ENCODE measurements at places on chromosomes 2 and 18.

DNA sequence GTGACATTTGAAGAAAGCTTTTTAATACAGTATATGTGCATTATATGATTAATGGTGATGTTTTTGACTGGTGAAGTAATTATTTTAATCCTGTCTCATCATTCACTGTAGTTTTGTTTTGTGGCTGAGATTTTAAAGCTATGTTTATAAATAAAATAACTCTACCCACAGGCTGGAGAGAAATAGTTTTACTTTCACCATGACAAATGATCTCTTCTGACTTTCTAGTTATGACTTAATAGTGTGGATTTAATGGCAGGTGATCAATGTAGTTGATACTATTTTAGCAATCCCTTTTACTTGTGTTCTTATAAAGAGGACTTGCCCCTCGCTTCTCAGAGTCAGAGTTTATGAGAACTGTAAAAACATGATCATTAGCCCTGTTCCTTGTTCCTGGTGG, 289.5 kb upstream of the SIX3 start:
- no peak for DNase-seq

DNA sequence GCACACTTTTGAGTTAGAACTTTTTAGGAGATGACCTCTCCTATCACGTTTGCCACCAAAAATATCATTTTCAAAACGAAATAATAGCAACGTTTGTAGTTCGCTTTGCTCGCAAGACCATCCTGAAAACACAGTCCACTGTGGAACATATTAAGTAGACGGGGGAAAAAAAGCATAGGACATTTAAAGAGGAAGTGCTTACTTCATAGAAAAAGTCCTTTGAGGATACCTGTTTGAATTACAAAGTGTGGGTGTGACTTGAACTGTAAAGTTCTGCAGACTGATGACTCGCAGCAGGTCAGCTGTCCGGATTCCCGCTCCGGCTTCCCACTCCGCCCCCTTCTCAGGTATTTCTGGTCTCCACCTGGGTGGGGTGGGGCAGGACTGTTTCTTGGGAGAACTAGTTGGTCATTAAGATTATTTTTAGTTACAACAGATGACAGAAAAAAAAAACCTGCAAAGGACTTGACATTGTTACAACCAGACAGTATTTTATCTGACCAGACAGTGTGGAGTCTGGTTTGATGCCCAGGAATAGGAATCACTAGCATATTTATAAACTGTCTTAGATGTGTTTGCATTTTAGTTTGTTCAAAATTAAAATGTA, 13.3 kb downstream of the CNOT11 start:
- no peak for DNase-seq

DNA sequence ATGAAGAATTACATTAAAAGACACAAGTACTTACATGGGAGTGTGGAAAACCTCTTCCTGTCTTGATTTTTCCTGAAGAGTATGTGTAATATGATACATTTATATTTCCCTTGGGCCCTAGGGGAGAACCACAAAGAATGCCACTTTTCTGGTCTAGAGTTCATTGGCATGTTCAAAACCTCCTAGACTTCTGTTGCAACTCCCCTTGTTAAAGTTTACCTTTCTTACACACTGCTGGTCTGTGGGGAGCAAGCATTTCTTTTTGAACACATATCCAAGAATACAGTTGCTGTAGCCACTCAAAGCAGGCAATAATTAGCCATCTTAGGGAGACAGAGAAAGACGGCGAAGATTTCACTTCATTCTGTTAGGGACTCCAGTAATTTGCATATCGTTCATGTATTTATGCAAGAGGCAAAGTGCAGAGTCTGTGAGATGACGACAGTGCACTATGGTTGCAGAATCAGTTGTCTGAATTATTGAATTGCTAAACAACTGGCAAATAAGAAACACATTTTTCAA, 103.5 kb downstream of the NOL4 start:
- no peak for DNase-seq

DNA sequence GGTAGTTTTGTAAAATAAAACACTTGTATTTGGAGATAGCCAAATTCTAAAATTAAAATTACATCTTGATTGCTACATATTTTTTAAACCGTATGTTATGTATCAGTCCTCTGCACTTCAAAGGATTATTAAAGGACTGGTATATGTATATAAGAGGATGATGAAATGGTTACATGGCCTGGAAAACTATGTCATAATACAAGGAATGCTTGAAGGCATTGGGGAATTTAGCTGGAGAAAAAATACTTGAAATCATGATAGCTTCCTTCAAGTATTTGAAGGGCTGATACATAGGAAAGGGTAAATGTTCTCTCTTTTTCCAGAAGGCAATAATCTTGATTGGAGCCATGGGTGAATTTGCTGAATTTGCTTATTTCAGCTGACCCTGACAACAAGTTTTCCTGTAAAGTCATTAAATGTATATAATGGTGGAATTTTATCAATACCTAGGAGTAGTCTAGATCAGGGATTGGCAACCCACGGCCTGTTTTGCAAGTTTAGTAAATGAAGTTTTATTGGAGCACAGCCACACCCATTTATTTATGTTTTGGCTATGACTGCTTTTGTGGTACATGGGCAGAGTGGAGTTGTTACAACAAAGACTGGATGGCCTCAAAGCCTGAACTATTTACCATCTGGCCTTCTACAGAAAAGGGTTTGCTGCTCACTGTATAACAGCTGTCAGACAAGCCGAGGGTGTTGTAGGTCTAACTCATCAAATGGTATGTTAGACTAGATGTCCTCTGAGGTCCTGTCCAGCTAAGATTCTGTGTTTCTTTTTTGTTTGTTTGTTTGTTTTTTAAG, 34.4 kb downstream of the ACYP2 start:
- DNase-seq: no peak

DNA sequence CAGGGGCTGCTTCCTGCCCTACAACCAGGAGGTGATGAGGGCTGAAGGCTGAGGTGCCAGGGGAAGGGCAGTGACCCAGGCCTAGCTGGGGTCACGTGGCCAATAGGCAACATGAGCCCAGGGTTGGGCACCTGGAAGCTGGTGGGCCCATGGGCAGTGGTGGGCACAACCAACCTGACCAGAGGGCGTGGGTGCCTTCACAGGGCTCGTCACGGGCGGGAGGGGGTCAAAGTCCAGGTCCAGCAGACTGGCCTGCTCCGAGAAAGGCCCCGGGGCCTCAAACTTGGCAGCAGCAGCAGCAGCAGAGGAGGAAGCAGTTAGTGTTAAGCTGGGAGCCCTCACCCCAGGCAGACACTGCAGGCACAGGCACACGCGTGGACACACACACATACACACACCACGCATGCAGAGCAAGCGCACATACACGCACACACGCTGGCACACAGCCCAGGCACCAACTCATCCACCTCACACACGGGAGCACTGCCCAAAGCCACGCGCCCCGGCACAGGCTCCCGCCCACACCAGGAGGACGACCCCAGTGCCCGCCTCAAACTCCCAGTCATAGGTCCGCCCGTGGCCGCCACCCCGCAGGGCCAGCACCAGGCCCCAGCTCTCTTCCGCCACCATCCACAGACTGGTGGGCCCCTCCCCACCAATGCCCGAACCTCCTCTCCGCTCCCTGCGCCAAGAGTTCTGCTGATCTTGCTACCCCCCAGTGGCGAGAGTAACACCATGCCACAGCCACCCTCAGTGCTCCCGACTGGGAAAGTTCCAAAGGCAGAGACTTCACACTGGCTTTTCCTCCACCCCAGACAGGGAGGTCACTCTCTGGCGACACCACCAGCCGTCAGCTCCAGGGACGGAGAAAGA, 53.0 kb downstream of the BIN1 start:
- DNase-seq: no peak

- DNase-seq: no peak
These were observed 185.9 kb downstream of the ANAPC1 start for GRCh38 chr2:111698089-111698488.

- DNase-seq: no peak
These were observed 199.0 kb downstream of the LPIN1 start for GRCh38 chr2:11945139-11946126.

DNA sequence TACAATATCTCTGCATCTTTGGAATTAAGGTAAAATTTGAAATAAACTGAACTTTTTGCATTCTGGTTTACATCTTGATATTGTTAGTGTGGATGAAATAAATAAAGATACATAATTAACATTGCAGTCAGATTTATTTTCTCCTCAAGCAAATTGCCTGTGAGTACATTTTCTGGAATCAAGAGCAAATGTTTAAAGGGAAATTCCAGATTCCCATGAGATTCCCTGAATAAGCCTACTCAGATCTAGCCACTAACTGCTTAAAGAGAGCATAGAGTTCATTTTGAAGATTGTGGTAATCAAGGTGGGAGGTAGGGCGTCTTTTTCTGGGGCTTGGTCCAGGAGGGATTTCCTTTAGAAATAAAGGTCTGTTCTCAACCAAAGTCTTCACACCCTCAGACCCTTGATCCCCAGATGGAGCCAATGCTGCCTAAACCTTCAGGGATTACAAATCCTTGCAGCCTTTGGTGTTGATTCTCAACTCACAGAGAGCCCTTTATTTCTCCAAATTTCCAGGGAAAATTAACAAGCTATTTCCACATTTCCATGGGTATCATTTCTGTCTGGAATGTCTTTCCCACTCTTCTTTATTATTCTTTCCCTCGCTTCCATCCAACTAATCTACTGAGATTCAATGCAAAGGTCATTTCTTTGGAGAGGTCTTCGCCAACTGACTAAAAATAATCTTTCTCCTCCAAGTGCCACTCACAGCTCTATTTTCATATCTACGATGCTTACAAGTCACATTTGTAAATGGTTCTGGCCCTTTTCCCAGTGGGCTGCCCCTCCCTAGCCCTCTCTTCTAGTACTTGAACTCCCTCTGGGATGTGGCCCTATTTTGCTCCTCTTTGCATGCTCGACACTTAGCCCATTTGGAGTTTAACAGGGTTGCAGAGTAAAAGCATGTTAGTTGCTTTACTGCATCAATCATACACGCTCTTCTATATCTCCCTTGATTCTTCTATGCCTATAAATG, 79.8 kb upstream of the SPATS2L start:
- DNase-seq: no peak

DNA sequence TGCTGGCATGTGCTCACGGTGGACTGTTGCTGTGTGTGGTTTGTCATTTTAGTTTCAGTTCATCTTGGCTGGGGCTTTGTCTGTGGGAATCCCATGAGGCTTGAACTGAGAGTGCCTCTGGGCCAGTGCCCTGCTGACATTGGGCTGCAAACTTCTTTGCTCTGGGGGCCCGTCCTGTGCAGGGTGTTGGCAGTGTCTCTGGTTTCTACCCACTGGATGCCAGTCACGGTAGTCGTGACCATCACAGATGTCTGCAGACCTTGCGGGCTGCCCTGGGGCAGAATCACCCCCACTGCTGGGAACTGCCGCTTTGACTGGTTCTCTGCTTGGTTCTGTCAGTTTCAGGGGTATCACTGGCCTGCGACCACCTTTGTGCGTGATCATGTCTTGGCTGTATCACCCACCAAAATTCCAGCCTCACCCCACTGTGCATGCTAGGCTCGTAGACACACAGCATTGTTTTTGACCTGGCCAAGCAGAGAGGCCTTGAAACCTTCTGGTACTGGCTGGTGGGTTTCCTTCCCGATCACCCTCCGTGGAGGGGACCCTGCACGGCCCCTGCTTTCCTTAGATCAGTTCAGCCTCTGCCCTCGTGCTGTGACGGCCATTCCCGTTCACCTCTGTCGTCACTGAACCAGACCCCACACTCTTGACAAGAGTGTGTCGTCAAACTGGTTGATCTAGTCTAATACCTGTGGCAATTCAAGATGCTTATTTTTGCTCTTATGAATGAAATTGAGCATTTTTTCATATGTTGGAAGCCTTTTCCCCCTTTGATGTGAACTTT, 57.6 kb downstream of the KCNG2 start:
- DNase-seq: no peak

DNA sequence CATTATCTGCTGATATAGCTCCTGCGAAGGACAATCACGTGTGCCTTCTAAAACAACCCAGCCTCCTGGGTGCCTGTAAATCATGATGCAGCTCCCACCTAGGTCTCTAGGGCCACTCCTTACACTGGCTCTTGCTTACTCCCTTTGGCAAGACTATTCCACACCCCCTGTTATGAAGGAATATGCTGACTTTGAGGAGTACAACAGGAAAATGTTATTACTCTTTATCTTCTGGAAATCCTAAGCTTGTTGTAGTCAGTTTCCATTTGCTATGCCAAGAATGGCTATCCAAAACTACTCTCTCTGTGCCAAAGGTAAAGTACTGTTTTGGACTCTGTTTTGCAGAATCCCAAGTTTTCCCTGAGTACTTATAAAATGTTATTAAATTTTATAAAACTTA, 7.7 kb downstream of the SGO2 start:
- no peak for DNase-seq

DNA sequence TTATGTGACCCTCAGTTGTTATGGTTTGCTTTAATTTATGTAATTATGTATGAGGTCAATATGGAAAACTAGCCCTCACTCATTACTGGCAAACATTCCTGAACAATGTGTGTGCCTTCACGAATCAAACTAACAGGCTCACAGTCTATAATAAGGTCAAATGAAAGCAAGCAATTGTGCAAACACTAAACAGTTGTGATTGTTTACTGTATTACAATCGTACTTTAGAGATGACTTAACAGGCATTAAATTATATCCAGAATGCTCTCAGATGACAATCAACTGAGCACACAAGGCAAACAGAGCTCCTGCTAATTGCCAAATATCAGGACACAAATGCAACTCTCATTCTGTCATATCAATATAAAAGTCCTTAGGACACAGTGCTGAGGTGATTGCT, 29.5 kb downstream of the COL5A2 start:
- DNase-seq: no peak

DNA sequence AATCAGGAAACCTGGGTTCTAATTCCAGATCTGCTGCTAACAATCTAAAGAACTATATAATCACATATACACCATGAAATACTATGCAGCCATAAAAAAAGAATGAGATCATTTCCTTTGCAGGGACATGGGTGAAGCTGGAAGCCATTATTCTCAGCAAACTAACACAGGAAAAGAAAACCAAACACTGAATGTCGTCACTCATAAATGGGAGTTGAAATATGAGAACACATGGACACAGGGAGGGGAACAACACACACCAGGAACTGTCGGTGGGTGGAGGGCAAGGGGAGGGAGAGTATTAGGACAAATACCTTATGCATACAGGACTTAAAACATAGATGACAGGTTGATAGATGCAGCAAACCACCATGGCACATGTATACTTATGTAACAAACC, 33.2 kb downstream of the CDH2 start:
- no peak for DNase-seq

DNA sequence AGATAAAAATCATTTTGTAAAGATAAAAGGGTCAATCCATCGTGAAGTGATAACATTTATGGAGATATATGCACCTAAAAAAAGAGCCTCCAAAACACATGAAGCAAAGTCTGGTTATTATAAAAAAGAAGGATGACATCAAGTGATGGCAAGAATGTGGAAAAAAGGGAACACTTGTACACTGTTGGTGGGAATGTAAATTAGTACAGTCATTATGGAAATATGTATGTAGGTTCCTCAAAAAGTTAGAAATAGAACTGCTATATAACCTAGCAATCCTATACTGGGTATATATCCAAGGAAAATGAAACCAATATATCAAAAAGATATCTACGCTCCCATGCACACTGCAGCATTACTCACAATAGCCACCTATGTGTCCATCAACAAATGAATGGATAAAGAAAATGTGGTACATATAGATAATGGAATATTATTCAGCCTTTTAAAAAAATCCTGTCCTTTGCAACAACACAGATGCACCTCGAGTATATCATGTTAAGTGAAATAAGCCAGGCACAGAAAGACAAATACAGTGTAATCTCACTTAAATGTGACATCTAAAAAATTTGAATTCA, 28.9 kb downstream of the ABCB11 start:
- no peak for DNase-seq

- no peak for DNase-seq
These were observed 237.8 kb upstream of the RAB6C start for GRCh38 chr2:129741623-129742022.

GRCh38 chr2:88739985-88740600, 48.6 kb downstream of the RPIA start:
- DNase-seq: peak; percentile 53

GRCh38 chr18:55179835-55180234, 220.6 kb upstream of the CCDC68 start:
- DNase-seq: no peak
